ENCODE measurements at places on chromosomes 2 and 18. TPM values are rescaled to one million over a fixed set of nuclear protein-coding genes. Genes with fewer than 3 reads are reported as not detected.
A peak's percentile ranks its signal among the peaks of the same experiment; 100 is the strongest.

The LAMA3 gene
- total RNA-seq, result 0.11 TPM

DNA sequence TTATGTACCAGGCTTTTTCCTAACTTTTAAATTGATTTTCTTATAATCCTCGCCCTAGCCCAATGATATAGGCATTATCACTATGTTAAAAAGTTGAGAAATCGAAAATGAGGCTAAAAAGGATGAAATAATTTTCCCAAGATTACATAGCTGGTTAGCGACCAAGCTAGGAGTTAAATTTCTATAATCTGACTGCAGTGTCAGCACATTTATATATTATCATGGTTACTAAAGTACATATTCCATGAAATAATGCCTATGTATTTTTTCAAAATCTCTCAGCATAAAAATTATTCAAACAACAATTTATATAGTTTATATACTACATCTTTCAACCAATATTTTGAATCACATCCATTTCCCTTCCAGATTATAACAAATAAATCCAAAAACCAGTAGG is 317.3 kb upstream of the TFPI start:
- ATAC-seq, result no peak

The PID1 gene
- total RNA-seq, result not detected

DNA sequence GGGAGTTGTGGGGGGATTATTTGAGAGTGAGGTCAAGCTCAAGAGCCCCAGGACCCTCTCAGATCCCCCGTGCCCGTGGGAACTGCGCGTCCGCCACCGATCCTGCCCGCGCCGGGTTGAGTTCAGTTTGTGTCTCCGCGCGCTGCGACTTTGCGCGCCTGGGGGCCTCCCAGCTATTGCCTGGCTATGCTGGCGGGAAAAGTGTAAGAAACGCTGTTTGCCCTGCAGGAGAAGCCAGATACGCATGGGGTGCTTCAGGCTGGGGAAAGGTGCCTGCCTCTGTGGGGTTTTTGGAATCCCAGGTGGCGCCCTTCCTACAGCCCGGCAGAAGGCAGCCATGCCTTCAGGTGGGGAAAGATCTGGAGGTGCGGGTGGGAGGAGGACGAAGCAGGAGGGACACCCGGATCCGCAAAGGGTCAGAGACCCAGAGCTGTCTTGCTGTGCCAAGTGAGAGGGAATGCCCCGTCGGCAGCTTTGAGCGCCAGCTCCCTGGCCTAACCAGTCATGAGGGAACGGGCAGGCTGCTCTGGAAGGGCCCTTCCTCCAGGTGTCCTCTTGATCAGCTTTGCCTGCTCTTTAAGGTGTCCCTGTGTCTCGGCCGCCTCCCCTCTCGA is 22.5 kb downstream of the TEX44 start:
- no peak for ATAC-seq

The MYCN gene
- total RNA-seq, result not detected

The CYP27C1 gene
- not detected for total RNA-seq

- ATAC-seq, result peak; percentile 98
Measured at GRCh38 chr2:157404363-157404762, 39.5 kb downstream of the CYTIP start.

DNA sequence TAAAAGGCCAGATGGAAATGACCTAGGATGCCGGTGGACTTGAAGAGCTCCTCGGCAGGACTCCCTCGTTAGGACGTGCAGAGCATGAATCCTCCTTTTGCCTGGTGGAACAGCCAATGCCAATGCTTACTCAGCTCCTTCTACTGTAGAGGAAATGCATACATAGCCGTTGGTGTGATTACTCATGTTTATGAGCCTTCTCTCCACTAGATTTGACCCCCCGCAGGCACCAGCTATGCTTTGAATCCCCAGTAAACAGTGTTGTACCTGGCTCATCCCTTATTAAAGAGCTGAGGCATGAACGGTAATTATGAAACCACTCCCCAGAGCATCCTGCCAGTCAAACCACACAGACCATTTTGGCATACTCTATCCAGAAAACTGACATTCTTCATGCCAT is 172.8 kb downstream of the ANTXR1 start:
- ATAC-seq, result no peak

DNA sequence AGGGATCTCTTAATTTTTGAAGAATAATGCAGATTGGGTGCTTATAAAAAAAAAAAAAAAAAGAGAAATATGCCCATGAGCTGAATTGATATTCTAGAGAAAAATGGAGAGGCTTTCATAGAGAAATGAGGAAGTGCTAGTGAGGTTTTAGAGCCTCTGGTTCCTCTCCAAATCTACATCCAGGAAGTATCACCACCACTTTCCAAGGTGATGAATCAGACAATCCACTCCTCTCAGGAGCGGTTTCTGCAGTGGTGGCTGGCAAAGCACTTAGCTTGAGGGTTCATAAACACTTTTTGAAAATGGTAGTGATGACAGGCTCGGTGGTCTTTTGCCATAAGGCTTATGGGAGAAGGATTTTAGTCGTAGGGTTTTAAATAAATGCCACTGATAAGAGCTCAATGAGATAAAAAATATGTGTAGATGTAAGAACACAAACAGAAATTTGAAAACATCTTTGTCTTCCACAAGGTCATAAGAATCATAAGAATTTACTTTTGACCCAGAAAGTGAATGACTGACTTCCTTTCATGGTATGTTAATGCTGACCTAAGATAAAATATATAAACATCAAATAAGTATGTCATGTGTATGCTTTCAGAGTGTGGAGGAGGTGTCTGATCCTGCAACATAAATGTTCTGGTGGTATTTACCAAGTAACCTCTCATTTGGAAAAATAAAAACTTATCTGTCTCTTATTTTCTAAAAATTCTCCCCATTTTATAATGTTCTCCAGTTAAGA is 42.1 kb upstream of the DSG1 start:
- no peak for ATAC-seq

GRCh38 chr2:196160101-196160500 is 11.3 kb downstream of the STK17B start:
- peak; percentile 76 for ATAC-seq

The EVX2 gene
- total RNA-seq, result not detected

The ASXL3 gene
- not detected for total RNA-seq

DNA sequence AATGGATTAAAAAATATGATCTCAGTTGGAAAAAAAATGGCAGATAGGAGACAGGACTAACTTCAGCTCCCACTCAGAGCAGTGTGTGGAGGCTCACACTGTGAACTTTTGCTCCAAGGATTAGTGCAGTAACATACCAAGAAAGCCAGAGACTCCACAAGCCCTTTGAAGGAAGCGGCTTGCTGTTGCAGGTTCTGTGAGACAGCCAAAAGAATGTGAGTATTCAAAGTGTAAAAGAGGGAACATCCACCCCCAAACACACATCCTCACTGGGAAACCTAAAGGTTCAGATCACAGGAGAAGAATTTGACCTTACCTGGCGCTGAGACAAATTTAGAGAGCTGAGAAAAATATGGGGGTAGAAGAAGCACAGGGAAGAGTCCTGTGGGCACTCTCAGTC is 77.5 kb downstream of the FAM171B start:
- ATAC-seq, result no peak

DNA sequence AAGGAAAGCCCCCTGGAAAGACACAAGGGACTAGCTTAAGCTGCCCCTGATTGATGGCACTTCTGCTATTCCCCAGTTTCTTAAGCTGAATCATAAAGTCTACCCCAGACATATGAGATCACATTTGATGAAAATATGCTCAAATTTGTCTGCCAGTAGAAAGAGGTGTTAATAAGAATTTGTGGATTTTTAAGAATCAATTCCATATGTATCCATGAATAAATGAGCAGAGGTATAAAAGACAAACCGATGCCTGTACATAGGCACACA is 119.9 kb downstream of the CCBE1 start:
- no peak for ATAC-seq

The FAM237A gene
- total RNA-seq, result not detected

The FIGLA gene
- total RNA-seq, result not detected

- peak; percentile 67 for ATAC-seq
Measured at GRCh38 chr2:64652231-64653108, 1.2 kb downstream of the SERTAD2 start.

GRCh38 chr2:53905396-53905795 is 45.6 kb upstream of the GPR75 start:
- ATAC-seq, result no peak

The LRRTM1 gene
- not detected for total RNA-seq

DNA sequence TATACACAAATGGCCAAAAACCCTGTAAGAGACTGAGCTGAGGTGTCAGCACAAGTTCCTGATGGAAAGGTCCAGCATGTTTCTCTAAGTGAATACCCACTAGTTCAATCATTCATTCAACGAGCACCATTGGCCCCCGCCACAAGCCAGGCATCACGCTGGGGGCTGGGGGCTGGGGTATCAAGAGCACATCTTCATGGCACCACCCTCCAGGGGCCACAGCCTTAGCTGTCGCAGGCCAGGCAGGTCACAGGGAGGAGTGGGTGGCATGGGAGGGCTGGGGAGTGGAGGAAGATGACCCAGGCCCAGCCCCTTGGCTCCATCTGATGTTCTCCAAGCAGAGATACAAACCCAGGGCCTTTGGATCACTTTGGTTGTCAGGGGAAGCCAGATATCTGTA is 97.9 kb downstream of the ACKR3 start:
- no peak for ATAC-seq

DNA sequence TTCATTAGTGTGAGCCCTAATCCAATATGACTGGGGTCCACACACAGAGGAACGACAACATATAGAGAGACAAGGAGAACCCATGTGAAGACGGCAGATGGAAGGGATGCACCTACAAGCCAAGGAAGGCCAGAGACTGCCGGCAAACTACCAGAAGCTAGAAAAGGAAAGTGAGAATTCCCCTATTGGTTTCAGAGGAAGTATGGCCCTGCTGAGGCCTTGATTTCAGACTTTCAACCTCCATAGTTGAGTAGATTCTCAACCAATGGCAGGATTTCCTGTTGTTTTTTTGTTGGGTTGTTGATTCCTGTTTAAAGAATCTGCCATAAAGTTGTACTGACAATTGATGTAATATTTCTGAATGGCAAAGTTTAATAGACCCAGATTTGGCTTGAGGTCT is 241.5 kb downstream of the SATB2 start:
- ATAC-seq, result no peak

The ANKRD62 gene
- not detected for total RNA-seq

- ATAC-seq, result no peak
Measured at GRCh38 chr2:36380624-36381481, 25.3 kb downstream of the CRIM1 start.

The PCARE gene
- not detected for total RNA-seq

The CNGA3 gene
- total RNA-seq, result not detected

The RNF144A gene
- total RNA-seq, result 29.2 TPM

DNA sequence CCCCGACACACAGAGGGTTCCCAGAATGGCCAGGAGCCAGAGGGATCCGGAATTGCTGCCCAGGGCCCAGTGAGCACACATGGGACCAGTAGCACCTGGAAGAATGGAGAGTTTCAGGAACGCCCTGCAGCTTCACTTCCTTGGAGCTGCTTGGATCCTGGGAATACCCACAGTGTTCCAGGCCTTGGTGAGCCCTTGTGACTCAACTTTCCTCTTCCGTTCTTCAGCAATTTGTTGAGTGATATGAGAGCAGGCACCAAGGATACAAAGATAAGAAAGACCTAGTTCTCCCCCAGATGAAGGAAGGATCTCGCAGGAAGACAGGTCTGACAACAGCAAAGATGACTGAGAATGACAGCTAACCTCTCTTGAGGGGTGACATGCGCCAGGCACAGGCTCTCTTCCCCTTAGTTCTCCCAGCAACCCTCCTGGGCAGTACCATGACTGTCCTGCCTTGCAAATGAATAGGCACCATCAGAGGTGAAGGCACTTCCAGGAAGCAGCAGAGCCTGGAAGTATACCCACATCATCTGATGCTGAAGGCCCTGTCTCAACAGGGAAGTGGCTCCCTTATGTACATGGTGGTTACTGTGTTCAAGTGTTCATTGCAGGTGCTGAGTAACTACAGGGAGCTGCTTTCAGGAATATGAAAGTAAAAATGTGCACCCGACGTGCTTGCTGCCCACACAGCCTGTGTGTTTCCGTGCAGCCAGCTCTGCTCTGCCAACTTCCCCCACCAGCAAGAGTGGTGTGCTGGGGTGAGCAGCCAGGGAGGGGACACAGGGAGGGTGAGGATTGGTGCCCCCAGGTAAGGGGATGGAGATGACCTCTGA is 116.2 kb downstream of the STPG4 start:
- ATAC-seq, result peak; percentile 86

GRCh38 chr2:15561574-15562344 is 625 bp upstream of the NBAS start:
- peak; percentile 57 for ATAC-seq

The TCF23 gene
- total RNA-seq, result not detected

GRCh38 chr2:237361194-237362004 is 52.6 kb downstream of the COL6A3 start:
- ATAC-seq, result no peak

The GCKR gene
- total RNA-seq, result not detected

DNA sequence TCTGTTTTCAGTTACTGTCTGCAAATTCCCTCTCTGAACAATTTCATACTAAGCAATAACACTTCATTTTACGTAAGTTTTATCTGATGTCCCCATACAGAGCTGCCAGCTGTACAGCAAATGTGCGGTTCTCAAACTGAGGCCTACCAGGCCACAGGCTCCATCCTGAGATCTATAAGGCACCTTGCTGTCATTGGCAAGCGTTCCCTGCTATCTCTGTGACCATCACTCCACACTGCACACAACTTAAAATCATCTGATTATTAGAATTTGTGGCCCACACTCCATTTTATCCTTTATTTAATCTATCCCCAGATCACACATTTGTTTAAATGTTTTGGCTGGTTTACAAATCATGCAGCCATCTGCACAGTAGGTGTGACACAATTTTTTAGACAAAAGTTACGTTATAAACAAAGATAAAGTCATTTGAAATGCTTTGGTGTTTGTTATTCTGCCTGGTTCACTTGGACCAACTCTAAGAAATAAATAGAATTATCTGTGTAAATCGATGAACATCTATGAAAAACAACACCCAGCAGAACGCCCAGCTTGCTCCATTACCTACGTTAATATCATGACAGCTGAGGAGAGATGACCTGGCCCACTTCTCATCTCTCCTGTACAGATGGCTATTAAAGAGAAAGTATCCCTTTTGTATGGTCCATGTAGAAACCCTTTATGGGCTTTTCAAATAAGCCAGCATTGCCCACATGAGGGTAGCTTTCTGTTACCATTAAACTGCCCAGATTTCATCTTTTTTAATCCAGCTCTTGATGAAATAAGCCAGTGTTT is 162.4 kb downstream of the ZNF521 start:
- no peak for ATAC-seq

The RGPD8 gene
- total RNA-seq, result 6.1 TPM

DNA sequence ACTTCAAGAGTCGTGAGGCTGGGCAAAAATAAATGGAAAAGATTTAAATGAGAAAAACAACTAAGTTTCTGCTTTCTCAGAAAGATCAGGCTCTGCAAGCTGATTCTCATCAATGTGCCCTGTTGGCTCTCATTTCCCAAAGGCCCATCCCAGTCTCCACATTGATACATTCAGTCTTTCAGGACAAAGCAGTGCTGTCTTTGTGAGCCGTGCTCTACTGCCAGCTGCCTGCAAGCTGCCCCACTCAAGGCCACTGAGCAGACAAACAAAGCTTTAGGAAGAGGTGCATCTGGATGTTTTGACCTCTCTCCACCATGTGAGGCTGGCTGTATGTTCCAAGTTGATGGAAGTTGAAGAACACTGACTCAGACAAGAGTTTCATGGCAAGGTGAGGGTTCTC is 48.8 kb downstream of the FSHR start:
- no peak for ATAC-seq

The BCL2L11 gene
- total RNA-seq, result 13.4 TPM

The FIGN gene
- not detected for total RNA-seq

The CYP27A1 gene
- 0.66 TPM for total RNA-seq
